ENCODE measurements at places on chromosomes 2 and 18.
A peak's percentile ranks its signal among the peaks of the same experiment; 100 is the strongest.

DNA sequence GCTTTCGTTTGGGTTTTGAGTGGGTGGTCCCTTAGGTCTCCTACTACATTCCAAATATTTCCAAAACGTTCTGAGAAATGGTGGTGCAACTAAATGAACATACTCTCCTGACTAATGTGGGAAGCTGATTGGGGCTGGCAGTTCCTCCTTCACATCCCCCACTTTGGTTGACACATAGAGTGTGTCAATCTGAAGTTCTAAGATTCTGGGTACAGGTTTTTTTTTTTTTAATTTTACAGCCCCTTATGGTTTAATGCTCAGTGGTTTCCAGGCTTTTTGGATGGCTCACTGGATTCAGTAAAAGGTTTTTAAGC is 58.4 kb upstream of the ITGB6 start:
- DNase-seq = no peak
- no peaks in the 10 kb centered on the region for H3K4me1 ChIP-seq
- no peaks in the 10 kb centered on the region for H3K36me3 ChIP-seq
- peaks cover 13% of the 10 kb centered on the region for H3K27me3 ChIP-seq

DNA sequence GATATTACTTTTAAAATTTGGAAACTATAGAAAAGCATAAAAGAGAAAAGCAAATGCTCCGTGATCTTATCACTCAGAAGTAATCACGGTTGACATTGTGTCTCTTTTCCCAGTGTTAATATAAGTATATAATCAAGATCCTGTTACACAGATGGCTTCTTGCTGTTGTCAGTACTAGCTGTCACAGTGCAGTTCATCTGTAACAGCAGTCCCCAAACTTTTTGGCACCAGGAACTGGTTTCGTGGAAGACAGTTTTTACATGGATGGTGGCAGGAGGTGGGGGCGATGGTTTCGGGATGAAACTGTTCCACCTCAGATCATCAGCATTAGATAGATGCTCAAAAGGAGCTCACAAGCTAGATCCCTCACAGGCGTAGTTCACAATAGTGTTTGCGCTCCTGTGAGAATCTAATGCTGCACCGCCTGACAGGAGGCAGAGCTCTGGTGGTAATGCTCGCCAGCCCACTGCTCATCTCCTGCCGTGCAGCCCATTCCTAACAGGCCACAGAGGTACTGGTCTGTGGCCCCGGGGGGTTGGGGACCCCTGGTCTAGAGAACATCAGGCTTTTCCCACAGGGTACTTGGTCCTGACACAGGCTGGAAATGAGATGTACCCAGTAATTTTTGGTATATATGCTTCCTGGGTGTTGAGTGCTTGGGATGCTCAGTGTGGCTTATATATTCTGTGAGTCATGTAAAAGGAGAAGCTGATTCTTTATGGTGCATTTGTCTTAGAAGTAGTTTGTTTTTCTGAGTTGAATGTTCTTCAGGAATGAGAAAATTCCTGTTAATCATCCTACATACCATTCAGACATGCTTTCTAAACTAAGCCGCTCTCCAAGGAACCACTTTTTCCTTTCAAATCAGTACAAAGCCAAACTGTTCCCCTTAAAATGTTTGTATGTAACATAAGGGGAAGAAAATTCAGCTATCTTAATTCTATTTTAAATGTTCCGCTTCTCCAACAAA is 121.8 kb downstream of the NCK2 start:
- peaks cover 6% of the 10 kb centered on the region for H3K36me3 ChIP-seq
- no peak overlapping the region for H3K4me3 ChIP-seq
- H3K27ac ChIP-seq = no peak overlapping the region
- peaks cover 64% of the 10 kb centered on the region for H3K4me1 ChIP-seq
- no peak for DNase-seq

- no peak for DNase-seq
- no peaks in the 10 kb centered on the region for H3K4me1 ChIP-seq
- H3K36me3 ChIP-seq = no peaks in the 10 kb centered on the region
- no peak overlapping the region for H3K27ac ChIP-seq
- no peak overlapping the region for H3K4me3 ChIP-seq
These were observed 816.2 kb downstream of the CBLN2 start for GRCh38 chr18:71727909-71728308.

DNA sequence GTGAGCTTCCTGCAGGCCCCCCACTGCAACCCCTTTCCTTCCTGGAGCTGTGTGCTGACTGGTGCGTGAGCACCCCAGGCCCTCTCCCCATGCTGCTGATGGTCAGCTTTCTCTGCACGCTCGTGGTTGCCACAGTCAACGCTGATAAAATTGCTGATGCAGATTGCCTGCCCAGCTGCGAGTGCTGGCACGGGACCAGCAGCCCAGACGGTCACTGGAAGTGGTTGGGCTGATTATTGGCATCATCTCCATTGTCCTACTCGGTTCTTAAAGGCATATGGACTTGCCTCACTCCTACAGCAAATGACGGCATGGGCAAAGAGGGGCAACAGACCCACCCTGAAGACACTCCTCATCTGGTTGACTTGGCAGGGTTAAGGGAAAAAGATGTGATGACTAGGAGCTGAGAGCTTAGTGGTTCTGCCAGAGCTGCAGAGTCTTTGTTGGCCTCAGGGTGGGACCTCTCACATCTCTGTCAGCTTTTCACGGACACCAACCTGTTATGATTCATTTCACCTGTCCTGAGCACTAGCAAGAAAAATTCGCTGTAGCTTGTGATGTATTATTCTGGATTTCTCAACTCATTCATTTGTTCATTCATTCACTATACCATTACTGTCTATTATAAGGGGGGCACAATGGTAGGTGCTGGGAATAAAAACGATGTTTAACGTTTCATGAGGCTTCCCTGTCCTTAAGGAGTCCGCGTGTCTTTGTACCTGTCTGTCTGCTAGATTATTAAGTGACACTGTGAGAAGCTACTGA is 38.4 kb downstream of the PAX8 start:
- H3K36me3 ChIP-seq = peaks cover 20% of the 10 kb centered on the region
- peak overlapping the region; percentile 20 for H3K27ac ChIP-seq
- H3K4me1 ChIP-seq = peaks cover 39% of the 10 kb centered on the region
- no peaks in the 10 kb centered on the region for H3K27me3 ChIP-seq
- DNase-seq = no peak

- H3K27ac ChIP-seq = no peak overlapping the region
- H3K27me3 ChIP-seq = peaks cover 2% of the 10 kb centered on the region
- no peak for DNase-seq
- H3K4me3 ChIP-seq = no peak overlapping the region
- no peaks in the 10 kb centered on the region for H3K4me1 ChIP-seq
These were observed 266.5 kb upstream of the GYPC start for GRCh38 chr2:126389446-126389845.

GRCh38 chr2:12712881-12713280 is 3.9 kb upstream of the TRIB2 start:
- peaks cover 33% of the 10 kb centered on the region for H3K4me1 ChIP-seq
- H3K36me3 ChIP-seq = peaks cover 2% of the 10 kb centered on the region
- no peak for DNase-seq
- no peak overlapping the region for H3K4me3 ChIP-seq
- H3K27ac ChIP-seq = no peak overlapping the region
- H3K27me3 ChIP-seq = peaks cover 2% of the 10 kb centered on the region

- H3K27me3 ChIP-seq = no peaks in the 10 kb centered on the region
- no peak overlapping the region for H3K27ac ChIP-seq
- H3K36me3 ChIP-seq = peaks cover 33% of the 10 kb centered on the region
- no peak overlapping the region for H3K4me3 ChIP-seq
- no peak for DNase-seq
- peaks cover 24% of the 10 kb centered on the region for H3K4me1 ChIP-seq
These were observed 84.4 kb downstream of the TMEM131 start for GRCh38 chr2:97911206-97911921.

DNA sequence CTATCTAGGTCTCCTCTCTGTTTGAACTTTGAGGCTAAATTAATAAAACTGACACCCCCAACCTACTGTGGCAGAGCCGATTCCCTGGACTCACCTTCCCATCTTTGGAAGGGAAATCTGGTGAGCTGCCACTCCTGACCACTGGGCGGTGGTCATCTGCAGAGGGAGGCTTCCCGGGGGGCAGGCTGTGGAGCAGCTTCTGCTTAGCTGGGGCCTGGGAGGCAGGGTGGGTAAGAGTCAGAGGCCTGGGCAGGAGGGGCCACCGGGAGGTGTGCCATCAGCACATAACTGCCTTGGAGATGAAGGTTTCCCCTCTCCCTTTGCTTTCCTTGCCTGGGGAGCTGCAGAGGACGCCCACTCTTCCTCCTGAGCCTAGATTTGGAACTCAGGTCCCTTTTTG is 2.3 kb upstream of the NPPC start:
- peak; percentile 37 for DNase-seq
- H3K27ac ChIP-seq = no peak overlapping the region
- H3K4me1 ChIP-seq = peaks cover 9% of the 10 kb centered on the region
- H3K36me3 ChIP-seq = no peaks in the 10 kb centered on the region
- peaks cover 49% of the 10 kb centered on the region for H3K27me3 ChIP-seq
- H3K4me3 ChIP-seq = no peak overlapping the region

DNA sequence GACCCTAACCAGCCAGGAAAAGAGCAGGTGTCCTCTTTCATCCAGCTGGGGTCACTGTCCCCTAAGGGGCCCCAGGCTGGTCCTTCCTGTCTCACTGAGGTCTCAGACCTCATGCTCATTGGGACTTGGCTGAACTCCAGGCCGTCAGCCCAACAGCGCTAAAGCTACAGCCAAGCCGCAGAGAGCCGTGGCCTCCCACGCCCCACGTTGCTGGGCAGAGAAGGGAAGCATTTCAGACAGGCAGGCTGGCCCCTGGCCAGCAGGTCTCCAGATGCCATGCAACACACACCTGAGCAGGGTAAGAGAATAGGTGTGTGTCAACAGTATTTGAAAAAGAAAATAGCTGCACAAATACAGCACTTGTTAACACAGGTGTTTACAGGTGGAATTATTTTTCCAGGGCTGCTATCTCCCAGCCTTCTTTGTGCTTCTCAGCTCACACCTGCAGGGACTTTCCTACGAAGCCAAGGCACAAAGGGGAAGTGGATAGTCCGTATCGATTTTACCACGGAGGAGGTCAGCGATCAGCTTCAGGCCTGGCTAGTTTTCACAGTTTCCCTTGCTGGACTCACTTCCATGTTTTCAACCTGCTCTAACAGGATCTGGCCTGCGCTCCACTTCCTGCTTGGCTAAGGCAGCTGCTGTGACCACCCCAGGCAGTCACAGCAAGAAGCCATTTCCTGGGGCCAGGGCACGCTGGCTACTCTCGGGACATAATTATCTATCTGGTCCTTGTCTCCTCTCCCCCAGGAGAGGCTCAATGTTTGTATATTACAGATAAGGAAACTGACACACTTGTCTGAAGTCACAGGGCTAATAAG is 156.1 kb upstream of the ID2 start:
- no peak overlapping the region for H3K4me3 ChIP-seq
- no peak for DNase-seq
- H3K36me3 ChIP-seq = peaks cover 15% of the 10 kb centered on the region
- peaks cover 48% of the 10 kb centered on the region for H3K4me1 ChIP-seq
- H3K27me3 ChIP-seq = no peaks in the 10 kb centered on the region
- H3K27ac ChIP-seq = no peak overlapping the region
